ENCODE measurements at places on chromosomes 12 and 14. TPM values are rescaled to one million over a fixed set of nuclear protein-coding genes. Genes with fewer than 3 reads are reported as not detected.

The POP5 gene
- 54.7 TPM for total RNA-seq

The CD163L1 gene
- total RNA-seq, result 8.8 TPM

The SYT1 gene
- total RNA-seq, result 7.5 TPM

The SLC39A2 gene
- total RNA-seq, result not detected

The NFE2 gene
- total RNA-seq, result not detected

The KLRF1 gene
- total RNA-seq, result not detected

The WIF1 gene
- not detected for total RNA-seq

The SLCO1B1 gene
- total RNA-seq, result 0.81 TPM

The ANKS1B gene
- total RNA-seq, result 0.55 TPM

The NEDD1 gene
- total RNA-seq, result 50.2 TPM

The CIDEB gene
- total RNA-seq, result not detected

The RIMBP2 gene
- not detected for total RNA-seq

The B4GALNT3 gene
- total RNA-seq, result 2.5 TPM

The AMIGO2 gene
- total RNA-seq, result 229 TPM

The PTPN6 gene
- total RNA-seq, result 0.31 TPM

The CLEC6A gene
- not detected for total RNA-seq

The RERGL gene
- total RNA-seq, result not detected

The ZCCHC8 gene
- 30.2 TPM for total RNA-seq

The GUCY2C gene
- not detected for total RNA-seq

The MAP3K12 gene
- 14.0 TPM for total RNA-seq

The CLEC9A gene
- total RNA-seq, result not detected

The PRH2 gene
- not detected for total RNA-seq

The TAS2R31 gene
- 1.1 TPM for total RNA-seq

The GPR135 gene
- total RNA-seq, result 1.5 TPM

The ALX1 gene
- not detected for total RNA-seq

The SLC25A47 gene
- 0.24 TPM for total RNA-seq

The CSRNP2 gene
- total RNA-seq, result 18.4 TPM

The KRT82 gene
- not detected for total RNA-seq

The LGR5 gene
- total RNA-seq, result 2.2 TPM

The C3AR1 gene
- 0.12 TPM for total RNA-seq

The PRKD1 gene
- total RNA-seq, result 4.0 TPM

The KSR2 gene
- 0.10 TPM for total RNA-seq

The P2RX2 gene
- total RNA-seq, result not detected

The AMN1 gene
- 21.5 TPM for total RNA-seq

The ADAM21 gene
- total RNA-seq, result 0.41 TPM

The MAX gene
- 27.3 TPM for total RNA-seq

The RTN1 gene
- 7.9 TPM for total RNA-seq

The SLCO1B3 gene
- total RNA-seq, result 24.7 TPM

The ANKRD33 gene
- not detected for total RNA-seq

The PPP1R1A gene
- not detected for total RNA-seq

The PARP2 gene
- total RNA-seq, result 17.5 TPM

The RAPGEF3 gene
- total RNA-seq, result 1.4 TPM

The NGB gene
- not detected for total RNA-seq

The CACNA2D4 gene
- total RNA-seq, result not detected

The LMO3 gene
- total RNA-seq, result not detected

The SLC6A13 gene
- total RNA-seq, result 0.12 TPM

The SERPINA6 gene
- not detected for total RNA-seq

The DYRK4 gene
- total RNA-seq, result 17.6 TPM

The PAH gene
- not detected for total RNA-seq

The BMP4 gene
- 3.8 TPM for total RNA-seq

The NKX2-1 gene
- total RNA-seq, result not detected

Measured in A172 (cell line).